OCI-M1 (cell line): ENCODE measurements at places on chromosomes 1 and 21.

- peak; percentile 53 for DNase-seq
Observed at GRCh38 chr21:33951276-33952178, 35.9 kb upstream of the ATP5PO start.

GRCh38 chr21:38777015-38777414 is 28.7 kb upstream of the ETS2 start:
- DNase-seq = no peak

DNA sequence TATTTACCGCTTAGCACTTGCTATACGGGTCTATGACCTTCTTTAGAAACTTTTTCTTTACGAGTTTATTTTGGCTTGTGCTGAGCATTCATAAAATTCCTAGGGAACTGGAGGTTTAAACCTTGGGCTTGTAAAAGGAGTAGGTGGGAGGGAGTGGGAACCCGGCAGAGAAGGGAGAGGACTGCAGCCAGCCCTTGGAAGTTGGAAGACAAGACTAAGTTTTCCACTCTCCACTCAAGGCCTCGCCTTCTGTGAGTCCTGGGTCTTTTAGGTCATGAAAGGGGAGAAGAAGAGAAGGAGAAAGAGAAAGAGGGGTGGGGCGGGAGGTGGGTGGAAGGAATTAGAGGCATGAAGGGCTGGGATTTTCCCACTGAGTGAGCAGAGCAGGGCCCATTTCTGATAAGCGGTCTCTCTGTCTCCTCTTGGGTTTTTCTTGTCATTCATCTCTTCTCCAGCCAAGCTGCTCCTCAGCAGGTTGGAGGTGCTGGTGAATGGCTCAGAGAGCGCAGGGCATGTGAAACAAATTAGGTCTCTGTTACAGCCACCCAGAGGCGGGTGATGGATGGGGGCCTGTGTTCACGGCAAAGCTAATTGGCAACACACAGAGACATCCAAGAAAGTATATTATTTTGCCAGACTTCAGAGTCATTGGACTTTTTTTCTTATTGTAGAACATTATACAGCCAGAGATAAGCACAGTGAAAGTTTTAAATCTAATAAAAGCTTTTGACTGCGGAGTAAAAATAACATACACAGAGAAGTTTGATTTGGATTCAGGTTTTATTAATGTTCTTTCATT is 247.3 kb downstream of the FOXD2 start:
- DNase-seq = no peak

GRCh38 chr1:220803401-220804201 is 16.9 kb downstream of the MTARC1 start:
- peak; percentile 69 for DNase-seq
